ENCODE measurements at places on chromosomes 11 and 22.
A peak's percentile ranks its signal among the peaks of the same experiment; 100 is the strongest.

GRCh38 chr11:70420008-70420464 is 21.7 kb downstream of the CTTN start:
- DNase-seq, result peak; percentile 97

GRCh38 chr11:119155733-119156492 is 7.1 kb downstream of the ABCG4 start:
- DNase-seq, result peak; percentile 21

- no peak for DNase-seq
These were observed 602 bp upstream of the AQP11 start for GRCh38 chr11:77589181-77589520.

- DNase-seq, result no peak
These were observed 131.6 kb upstream of the B3GAT1 start for GRCh38 chr11:134543645-134544044.

DNA sequence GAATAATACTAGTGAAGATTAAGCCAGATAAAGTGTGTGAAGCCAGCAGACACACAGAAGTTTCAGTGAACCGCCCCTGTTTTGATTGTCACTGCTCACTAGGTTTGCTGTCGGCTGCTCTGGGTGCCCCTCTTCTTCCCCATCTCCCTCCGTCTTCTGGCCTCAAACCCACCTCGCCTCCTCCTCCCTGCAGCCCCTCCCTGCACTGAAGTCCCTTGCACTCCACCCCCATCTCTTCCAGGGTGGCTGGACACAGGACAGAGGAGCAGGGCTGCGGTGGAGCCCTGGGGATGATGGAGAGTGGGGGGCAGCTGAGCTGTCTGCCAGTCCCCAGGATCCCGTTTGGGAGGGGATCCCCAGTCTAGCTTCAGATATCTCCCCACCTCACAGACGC is 53.5 kb downstream of the CYTH4 start:
- DNase-seq, result no peak

Data from NCI-H226 (cell line).